ENCODE measurements at places on chromosomes 4 and X.
A peak's percentile ranks its signal among the peaks of the same experiment; 100 is the strongest.

DNA sequence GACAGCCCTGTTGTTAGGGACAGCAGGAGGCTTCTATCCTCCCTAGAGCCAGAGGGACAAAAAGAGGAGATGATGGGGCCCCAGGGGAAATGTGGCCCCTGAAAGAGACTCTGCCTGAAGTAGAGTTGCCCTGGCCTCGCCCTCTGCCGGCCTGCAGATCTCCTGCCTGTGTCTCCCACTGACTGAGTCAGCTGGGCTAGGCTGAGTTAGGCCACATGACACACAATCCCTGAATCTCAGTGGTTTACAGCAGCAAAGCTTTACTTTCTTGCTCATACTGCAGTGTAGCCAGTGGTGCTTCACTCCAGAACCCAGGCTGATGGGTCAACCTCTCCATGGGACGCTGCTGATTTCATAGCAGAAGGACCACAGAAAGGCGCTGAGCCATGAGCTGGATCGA lies 23.5 kb downstream of the DRD5 start:
- no peak for DNase-seq

DNA sequence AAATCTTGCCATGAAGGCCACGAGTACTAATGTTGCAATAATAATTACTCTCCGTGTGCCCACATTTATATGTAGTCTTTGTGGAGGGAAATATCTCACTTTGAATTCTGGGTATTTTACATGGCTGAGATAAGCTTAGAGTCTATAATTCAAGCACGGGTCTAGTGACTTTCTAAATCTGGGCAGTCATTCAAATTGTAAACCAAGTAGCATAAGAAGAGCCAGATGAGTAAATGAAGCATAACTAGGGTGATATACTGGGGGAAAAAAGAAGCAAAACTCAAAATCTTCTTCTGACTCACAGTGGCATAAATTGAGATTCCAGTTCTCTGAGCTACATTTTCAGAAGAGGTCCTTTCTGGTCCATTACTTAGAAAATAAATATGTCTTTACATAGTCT lies 53.0 kb downstream of the MAPK10 start:
- DNase-seq: no peak

- DNase-seq: no peak
These were observed 10.5 kb downstream of the SFRP2 start for GRCh38 chr4:153778383-153778782.

GRCh38 chrX:15856222-15856587 lies 1.6 kb upstream of the AP1S2 start:
- no peak for DNase-seq

- peak; percentile 35 for DNase-seq
These were observed at the start of gene TMEM156 for GRCh38 chr4:39032218-39033085. TMEM156 (minus strand) TSS chr4:39032409; CDS start chr4:39032313, 96 bp downstream.

DNA sequence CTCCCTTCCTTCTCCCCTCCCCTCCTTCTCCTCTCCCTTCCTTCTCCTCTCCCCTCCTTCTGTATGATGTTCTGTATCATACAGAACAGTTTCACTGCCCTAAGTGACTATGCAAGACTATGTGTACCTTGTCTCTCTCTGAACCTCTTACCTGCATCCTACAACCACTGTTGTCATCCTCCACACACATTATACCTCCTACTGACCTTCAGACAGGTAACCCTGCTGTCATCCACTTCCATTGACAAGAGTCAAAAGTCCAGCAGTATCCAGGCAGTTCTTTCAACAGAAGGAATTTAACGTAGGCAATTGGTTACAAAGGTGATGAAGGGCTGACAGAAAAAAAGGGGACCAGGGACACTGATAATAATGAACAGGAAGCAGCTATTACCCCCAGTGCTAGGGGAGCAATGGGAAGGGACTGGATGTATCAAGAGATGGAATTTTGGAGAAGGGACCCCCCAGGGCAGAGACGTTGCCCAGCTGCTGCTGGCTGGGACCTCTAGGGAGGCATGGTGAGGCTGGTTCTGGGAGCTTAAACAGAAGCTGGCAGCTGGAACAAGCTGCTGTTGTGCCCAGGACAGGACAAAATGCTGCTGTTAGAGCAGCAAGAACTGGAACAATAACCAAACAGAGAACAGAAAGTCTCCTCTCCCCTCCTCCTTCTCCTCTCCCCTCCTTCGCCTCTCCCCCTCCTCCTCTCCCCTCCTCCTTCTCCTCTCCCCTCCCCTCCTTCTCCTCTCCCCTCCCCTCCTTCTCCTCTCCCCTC lies 84.7 kb downstream of the DCTD start:
- DNase-seq: no peak

- no peak for DNase-seq
These were observed 9.6 kb upstream of the ABLIM2 start for GRCh38 chr4:8168232-8168631.

GRCh38 chr4:174524242-174524641 lies 2.0 kb upstream of the HPGD start:
- DNase-seq: no peak

DNA sequence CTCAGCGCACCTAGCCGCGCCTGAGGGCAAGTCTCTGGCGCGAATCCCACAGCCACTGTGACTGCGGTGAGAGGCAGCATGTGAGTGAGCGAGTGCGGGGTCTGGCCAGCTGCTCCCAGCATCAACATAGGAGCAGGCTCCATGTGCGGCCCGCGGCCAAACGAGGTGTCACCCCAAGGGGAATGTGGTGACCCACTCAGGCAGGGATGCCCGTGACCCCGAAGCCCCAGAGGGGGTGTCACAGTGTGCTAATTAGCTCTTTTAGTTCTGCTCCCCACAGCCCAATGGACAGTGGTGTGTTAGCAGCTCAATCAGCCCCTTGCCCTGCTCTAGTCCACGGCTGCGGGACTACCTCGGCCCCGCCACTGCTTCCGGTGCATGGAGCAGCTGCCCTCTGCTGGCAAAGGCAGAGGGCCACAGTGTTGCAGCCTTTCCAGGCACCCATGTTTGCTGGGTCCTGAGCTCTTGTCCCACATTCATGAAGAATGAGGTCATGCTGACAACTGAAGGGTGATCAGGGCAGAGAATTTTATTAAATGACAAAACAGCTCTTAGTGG lies 61.4 kb downstream of the AGA start:
- no peak for DNase-seq

DNA sequence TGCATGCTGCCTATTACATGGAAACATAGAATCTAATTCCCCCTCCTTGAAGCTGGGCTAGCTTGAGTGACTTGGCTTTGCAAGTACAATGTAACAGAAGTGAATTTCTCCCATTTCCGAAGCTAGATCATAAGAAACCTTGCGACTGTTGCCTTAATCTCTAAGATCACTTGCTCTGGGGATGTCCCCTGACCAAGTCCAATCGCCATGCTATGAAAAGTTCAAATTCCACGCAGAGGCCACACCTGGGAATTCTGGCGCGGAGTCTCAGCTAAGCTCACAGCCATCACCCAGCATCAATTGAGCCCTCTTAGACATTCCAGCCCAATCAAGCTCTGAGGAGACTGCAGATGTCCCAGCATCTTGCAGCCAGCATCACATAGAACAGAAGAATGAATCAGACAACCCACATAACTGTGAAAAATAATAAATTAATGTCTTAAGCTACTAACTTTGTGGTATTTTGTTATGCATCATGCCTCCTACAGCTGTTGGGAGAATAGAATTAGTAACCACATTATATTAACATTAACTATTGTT lies 27.0 kb downstream of the GPM6A start:
- DNase-seq: no peak

DNA sequence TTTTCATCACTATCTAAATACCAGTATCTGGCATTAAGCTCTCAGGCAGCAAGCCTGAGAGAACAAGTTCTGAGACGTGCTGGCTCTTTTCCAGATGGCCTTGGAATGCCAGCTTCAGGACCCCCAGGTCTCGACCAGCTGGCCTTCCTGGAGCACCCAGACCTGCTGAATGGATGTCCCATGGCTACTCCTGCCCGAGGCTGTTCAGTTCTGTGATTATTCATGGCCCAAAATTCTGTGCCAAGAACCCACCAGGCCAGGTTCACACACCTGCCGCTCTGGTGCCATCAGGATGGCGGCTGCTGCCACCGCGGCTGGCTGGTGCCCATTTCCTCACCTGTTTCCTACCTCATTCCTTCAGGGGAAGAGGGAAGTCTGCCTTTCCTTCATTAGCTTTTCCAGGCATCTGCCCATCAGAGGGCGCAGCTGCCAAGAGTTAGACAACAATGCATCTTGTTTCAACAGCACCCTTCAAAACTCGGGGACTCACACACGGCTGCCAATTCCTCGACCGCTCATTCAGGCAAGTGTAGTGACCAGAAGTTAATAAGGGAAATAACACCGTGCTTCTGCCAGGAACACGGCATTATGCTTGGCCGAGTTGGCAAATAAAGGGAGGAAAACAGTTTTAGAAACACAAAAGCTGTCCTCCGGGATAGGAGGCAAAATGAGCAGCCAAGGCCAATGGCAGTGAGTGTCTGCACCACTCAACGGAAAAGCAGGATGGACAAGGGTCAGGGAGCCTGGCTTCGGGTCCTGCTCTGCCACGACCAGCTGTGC lies 173.8 kb downstream of the NSUN7 start:
- DNase-seq: no peak

DNA sequence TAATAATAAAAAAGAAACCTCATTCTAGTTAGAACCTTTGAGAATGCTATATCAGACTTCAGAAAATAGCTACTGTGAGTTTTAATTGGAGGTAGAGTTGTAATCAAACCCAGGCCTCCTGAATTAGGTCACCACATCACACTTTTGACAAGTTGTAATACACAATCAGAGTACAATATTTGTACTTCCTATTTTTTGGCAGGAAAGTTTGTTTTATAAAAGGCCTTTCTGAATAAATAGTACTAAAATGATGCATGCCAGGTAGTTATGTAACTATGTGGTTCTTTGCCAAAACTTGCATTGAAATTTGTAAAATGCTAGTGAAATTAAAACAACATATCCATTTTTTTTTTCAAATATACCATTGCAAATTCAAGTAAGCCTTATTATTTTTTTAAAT lies 26.8 kb downstream of the ADH7 start:
- DNase-seq: no peak

GRCh38 chr4:119165767-119166166 lies 30.1 kb downstream of the MYOZ2 start:
- DNase-seq: no peak

DNA sequence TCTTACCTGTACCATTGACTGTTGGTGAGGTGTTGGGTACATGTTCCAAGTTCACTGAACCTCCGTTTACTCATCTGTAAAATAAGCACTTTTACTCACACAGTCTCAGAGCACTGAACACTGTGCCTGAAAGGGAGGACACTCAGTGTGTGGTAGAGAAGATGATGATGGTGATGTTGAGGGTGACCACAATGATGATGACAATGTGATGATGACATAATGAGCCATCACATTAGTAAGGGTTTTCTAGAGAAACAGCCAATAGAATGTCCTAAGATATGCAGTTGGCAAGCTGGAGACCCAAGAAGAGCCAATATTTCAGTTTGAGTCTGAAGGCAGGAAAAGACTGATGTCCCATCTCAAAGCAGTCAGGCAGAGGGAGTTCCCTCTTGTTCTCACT lies 315.4 kb upstream of the IGFBP7 start:
- no peak for DNase-seq
